Substantia nigra (tissue), 51 donors: ENCODE measurements at places on chromosomes 1 and 21.

DNA sequence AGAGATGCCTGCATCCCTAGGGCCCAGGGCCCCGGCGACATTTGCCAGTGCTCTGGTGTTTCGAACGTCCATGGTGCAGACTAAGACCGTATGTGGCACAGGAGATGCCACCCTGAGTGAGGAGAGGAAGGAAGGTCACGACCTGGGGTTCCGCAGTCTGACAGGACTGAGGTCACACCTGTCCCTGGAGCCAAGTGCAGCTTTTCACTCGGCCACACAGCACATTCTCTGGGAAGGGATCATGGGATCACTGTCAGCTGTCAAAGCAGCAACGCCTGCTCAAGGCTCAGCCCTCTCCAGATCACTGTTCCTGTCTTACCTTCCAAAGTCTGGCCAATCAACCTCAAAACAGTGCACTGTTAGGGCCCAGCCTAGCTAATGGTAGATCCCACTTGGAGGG lies 243.6 kb downstream of the SIPA1L2 start:
- DNase-seq, result no peak

GRCh38 chr1:161282991-161283390 lies 24.4 kb downstream of the PCP4L1 start:
- no peak for DNase-seq

DNA sequence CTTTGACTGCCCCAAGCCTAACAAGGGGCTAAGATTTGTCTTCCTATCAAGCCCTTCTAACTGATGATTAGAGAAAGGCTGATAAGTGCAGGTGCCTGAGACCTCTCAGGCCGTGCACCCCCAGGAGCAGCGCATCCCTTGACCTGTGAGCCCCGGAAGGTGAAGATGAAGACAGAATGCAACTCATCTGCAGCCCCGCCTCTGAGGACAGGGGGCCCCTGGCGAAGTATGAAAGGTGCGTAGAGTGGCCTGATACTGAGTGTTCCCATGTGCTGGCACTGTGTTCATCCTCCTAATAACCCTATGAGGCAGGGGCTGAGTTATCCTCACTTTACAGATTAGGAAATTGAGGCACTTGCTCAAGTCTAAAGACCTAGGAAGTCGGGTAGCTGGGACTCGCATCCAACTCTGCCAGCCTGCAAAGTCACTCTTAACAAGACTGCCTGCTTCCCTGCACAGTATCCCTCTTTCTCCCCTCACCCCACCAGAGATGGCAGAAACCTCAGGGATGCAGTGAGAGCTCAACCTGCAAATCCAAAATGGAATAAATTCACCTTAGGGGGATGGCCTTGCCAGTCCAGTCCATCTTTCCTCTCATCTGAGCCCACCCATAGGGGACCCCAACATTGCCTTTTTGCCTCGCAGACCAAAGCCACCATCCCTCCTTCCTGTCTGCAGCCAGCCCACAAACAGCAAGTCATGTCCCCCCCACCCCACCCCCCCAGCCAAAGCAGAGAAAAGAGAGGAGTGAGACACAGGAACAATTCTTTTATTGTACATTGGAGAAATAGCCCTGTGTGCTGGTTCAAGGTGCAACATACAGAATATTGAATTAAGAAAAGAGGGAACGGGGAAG lies 4.1 kb downstream of the CAMK2N1 start:
- DNase-seq, result no peak

- DNase-seq, result no peak
Observed at GRCh38 chr1:78591971-78592370, 28.3 kb upstream of the IFI44L start.

GRCh38 chr1:29812408-29813135 lies 576.2 kb downstream of the PTPRU start:
- DNase-seq, result no peak
